ENCODE measurements at places on chromosomes 3 and 15.

DNA sequence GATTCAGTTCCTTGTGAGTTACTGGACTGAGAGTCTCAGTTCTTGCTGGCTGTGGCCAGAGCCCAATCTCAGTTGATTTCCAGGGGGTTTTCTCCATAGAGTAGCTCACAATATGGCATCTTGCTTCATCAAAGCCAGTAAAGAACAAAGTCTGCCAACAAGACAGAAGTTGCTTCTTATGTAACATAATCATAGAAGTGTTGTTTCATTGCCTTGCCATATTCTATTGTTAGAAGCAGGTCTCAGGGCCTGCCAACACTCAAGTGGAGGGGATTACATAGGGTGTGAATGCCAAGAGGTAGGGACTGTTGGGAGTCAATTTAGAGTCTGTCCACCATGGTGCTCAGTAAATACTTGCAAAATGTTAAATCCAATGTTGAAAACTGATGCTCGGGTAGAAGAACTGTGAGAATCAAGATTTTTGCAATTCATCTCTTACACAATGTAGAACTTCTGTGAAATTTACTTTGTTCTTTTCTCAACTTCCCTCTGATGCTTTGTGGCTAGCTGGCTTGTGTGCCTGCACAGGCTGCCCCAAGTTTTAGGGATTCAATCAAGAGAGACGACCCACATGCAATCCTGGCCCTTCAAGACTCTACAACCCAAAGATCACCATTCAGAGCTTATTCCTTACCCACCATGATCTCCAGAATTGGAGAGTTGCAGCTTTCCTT is 13.3 kb upstream of the PXYLP1 start:
- DNase-seq, result no peak

- DNase-seq, result no peak
Measured at GRCh38 chr3:64940596-64941348, 253.0 kb upstream of the ADAMTS9 start.

DNA sequence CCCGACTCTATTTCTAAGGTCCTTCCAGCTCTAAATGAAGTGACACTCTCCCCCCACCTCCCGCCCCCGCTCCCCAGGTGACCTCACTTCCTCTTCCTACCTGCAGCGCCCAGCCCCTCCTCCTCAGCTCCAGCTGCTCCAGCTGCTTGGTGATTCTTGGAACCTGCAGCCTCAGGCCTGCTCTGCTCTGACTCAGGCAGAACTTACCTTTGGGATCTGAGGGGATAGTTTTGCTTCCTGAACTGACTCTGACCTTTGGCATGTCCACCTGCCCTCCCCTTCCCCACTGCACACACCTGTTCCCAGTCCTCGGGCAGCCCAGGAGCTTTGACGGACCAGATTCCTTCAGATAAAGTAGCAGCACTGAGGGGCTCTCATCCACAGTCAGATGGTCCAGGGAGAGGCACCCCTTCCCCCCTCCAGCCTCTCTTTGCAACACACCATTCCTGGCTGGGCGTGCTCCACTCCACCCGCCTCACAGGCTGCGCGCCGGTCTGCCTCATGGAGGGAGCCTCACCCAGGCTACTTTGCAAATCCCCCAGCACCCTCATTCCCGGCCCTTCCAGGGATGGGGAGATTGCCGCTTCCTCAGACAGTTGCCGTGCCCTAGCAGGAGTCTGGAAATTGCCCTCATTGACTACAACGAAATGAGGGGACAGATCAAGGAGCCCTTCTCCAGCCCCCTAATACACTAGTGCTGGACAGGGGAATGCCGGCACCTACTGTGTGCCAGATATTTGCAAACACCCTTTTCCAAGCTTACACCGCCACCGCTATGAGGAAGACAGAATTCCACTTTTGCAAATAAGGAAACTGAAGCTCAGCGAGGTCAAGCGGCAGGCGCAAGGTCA is 692 bp upstream of the C15orf39 start:
- peak; percentile 29 for DNase-seq

DNA sequence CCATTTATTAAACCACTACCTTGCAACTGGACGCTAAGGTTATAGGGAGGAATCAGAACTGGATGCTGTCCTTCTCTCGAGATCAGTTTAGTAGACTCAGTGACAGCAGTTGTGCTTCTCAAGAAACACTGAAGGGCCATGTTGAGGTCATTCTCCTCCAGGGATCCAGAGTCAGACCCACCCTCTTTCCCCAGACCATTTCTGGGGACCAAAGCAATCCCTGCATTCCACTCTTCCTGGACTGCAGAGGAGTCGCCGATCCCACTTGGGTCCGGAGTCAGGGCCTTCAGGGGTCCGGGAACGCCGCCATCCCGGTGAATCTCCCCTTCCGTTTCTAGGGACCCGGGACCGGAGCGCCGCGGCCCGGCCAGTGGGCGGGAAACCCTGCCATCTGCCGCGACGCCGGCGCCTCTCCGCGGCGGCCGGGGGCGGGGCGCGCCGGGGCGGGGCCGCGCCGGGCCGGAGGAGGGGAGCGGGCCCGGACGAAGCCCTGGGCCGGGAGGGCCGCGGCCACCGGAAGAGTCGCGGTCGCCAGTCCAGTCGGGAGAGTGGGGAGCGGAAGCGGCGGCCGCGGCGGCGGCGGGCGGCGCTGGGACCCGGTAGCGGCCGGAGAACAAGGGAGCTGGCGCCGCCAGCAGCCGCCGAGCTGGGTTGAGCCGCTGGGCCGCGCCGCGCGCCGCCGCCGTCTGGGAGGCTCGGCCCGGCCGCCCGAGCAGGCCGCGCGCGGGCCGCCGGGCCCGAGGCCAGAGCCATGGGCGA is at the start of gene DVL3:
Gene DVL3, plus strand, starts transcription at position 493 of the 759 bp plus-strand sequence. Its CDS starts 259 bp downstream, at position 752.
- DNase-seq, result peak; percentile 60

DNA sequence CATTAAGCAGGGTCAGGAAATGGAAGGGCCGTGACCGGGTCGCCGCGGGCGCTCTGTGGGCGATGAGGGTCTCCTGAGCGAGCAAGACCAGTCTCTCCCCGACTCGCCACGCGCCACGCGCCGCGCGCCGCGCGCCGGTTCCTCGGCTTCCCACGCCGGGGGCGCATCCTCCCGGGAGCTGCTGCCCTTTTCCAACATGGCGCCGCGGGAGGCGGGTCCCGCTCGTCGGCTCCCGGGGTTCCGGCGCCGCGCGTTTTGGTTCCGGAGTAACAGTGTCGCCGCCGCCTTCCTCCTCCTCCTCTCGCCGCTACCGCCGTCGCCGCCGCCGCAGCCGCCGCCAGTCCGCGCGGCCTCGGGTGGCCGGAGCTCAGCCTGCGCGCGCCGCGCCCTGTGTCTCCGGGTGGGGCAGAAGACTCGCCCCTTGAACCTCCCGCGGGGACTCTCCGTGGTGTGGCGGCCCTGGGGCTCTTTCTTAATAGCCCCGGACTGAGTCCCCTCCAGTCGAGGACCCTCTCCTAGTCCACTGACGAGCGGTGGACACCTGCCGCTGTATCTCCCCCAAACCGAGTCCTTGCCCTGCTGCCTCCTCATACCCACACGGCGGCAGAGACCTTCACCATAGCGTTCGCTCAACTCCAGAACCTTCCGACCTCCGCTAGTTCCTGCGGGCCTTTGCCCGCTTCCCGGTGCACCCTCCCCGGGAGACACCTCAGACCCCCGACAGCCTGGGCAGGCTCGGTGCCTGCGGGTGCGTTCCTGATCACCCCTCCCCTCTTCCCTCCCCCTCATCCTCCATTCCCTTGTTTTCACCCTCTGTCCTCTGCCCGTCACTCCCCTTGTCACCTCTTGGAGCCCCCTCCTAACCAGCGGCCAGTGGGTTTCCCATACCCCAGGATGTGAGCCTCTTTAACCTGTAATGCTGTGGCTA is at the start of gene MAP2K5:
Gene MAP2K5, plus strand, starts transcription at position 284 of the 928 bp plus-strand sequence. Its CDS starts 633 bp downstream, at position 917.
- DNase-seq, result peak; percentile 68
